ENCODE measurements at places on chromosomes 5 and 9.

DNA sequence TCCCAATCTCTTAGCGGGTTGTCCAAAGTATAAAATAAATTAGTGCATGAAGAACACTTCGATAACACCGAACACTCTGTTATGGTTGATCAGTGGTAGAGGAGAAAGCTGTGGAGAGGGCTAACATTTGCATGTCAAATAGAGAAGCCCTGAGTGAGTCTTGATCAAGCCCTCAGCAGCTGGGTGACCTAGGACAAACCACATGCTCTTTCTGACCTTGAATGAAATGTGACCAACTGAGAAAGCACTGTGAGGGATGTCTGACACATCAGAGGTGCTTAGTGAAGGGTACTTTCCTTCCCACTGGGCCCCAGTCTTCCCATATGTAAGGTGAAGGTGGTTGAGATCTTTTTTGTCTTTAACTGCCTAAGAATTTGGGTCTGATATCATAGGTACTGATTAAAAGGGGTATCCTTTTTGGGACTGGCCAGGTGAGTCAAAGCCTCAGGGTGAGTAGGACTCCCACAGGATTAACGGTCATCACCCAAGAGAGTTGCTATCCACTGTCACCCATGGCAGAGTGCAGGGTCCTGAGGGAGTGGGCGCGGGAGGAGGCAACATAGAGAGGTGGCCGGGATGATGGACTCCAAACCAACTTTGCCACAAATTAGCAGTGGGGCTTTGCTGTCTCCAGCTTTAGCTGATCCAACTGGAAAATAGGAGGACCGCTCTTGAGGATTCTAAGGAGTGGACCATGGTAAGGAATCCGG, 53.5 kb downstream of the KIF4B start:
- no peak for DNase-seq

- no peak for DNase-seq
Measured at GRCh38 chr5:179201986-179202385, 141.8 kb downstream of the ZNF354C start.

DNA sequence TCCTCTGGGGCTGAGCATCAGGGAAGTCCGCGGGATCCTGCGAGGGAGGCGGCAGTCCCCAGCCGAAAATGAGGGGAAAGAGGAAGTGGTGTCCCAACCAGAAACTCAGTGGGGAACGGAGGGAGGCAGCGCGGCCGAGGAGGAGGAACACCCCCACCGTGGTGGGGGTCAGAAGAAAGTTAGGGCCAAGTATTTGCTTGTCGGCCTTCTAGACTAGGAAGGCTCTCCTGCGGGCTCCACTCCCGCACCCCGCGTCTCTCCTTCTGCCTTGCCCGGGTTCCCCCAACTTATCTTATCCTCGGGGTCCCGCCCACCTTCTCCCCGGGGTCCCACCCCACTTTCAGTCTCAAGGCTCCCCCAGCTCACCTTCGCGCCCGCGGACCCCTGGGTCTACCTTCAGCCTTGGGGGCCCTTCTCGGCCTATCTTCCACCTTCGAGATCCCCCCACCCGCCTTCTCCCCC, 557 bp upstream of the PHF2 start:
- peak; percentile 86 for DNase-seq

GRCh38 chr5:17989036-17989435, 354.8 kb downstream of the TAF11L14 start:
- no peak for DNase-seq

DNA sequence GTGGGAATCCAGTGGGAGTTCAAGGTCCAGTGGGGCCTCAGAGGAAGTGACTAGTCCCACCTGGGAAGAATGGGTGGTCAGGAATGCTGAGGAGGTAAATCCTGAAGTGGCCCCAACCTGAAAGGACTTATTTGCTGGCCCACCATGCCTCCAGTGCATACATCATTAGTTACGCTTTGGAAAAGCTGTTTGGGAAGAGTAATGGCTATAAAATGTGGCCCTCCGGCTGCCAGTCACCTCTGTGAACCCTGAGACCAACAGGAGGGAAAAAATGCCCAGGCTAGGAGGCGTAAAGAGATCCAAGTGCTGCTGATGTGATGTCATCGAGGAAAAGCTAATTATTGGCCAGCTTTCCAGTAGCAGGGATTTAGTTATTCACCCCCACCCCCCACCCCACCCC, 2.7 kb upstream of the SLC26A2 start:
- no peak for DNase-seq

- no peak for DNase-seq
Measured at GRCh38 chr9:112261133-112261532, 72.3 kb downstream of the PTBP3 start.

DNA sequence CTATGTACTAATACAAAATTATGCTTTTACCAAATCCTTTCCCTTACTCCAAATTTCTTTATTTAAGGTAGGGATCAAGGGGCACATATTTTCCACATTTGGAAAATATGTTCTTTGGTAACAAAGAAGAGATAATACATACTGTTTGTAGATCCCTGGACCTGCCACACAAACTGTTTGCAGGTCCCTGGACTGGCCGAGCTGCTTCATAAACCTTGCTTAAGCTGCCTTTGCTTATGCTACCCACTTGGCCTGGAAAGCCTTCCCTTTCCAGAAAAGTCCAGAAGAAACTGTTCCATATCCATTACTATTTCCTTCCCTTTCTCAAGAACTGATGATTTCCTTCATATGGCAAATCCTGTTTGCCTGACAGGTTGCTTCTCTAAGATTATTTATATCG, 22.6 kb upstream of the DMXL1 start:
- no peak for DNase-seq

DNA sequence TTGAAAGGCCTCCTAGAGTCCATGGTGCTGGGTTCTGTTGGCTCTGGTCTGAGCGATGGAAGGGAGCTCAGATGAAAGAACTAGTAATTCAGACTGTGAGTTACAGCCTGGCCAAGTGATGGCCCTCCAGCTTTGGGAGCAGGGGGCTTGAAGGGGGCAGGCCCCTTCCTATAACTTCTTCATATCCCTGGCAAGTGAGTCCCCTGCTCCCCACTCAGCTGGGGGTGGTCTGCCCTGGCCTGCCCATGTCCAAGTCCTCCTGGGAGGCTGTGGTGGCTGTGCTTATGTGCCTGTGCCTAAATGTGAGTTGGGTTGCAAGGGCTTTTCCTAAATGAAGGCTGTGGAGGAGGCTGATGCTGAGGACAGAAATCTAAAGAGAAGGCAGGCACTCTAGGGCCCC, 80.1 kb downstream of the MACROH2A1 start:
- no peak for DNase-seq

DNA sequence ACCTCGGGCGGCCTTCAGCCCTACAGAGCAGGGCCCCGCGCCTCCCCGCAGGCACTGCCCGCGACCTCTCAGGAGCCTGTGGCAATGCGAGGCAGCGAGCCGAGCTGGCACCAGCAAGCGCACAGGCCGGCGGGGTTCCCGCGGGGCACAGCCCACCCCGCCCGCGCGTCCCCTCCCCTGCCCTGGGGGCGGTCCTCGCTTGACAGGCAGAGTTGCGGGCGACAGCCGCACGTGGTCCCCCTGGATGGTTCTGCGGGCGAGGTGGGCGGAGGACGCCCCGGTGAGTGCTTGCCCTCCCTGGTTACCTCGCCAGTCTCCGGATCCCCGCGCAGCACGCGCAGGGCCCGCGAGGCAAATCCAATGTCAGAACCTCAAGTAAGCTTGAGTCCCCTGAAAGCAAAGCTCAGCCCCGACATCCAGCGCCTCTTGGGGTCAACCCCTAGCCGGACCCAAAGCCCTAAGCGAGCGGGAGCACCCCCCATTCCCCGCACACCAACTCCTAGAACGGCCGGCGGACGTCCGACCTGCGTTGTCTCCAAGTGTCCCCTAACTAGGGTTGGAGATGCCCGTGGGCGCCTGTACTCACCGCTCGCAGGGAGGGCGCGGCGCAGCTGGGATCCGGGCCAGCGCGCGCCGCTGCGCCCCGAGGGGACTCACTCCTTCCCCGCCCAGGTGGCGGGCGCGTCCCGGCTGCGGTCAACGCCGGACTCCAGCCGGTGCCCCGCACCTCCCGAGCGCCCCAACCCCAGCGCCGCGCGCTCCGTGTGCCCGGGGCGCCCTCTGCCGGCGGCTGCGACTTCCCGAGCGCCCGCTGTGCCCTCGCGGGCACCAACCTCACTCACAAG, at the start of gene DRD1:
DRD1 (minus strand) TSS at position 123 of the 845 bp plus-strand sequence. CDS start 1,083 bp downstream, outside the sequence.
- DNase-seq = peak; percentile 43

DNA sequence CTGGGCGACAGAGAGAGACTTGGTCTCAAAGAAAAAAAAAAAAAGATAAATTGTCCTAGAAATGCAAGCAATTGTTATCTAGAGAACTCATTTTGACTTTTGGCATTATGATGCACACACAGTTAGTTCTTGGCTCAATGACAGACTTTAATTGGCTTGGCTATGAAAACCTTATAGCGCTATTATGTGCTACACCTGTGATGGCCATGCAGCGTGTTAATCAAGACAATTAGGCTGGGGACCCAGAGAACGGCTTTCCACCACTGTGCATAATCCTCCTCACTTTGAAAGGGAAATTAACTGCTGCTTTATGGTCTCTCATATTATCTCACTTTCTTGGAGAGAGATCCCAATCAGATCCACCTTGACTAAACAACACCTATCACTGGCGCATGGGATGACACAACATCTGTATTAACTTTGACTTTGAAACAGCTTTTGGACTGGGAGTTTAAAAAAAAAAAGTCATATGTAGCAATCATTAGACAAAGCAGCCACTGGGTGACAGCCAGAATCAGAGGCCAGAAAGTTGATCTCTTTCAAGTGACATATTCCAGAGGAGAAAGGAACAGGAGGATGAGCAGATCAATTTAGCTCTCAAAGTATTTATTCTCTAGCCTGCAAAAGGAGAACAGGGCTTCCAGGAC, 132.5 kb downstream of the PPP2R2B start:
- DNase-seq = no peak

DNA sequence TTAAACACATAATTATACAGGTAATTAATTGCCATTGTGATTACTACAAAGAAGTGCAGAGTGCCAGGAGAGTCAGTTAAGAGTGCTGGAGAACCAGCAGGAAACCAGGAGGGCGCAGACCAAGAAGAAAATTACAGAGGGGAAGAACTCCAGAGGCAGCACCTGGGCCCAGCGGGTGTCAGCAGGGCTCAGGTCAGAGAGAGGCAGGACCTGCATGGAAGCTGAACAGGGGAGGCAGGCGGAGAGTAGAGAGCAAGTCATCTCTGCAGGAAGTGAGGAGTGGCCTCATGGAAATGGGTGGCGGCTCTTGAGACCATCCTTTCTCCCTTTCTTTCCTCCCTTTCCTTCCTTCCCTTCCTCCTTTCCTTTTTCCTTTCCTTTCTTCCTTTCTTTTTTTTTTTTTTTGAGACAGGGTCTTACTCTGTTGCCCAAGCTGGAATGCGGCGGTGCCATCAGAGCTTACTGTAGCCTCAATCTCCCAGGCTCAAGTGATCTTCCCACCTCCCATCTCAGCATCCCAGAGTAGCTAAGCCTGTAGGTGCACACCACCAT, 4.0 kb upstream of the ZBTB34 start:
- DNase-seq = no peak

GRCh38 chr9:9231946-9232345, 1380.9 kb downstream of the PTPRD start:
- DNase-seq = no peak

DNA sequence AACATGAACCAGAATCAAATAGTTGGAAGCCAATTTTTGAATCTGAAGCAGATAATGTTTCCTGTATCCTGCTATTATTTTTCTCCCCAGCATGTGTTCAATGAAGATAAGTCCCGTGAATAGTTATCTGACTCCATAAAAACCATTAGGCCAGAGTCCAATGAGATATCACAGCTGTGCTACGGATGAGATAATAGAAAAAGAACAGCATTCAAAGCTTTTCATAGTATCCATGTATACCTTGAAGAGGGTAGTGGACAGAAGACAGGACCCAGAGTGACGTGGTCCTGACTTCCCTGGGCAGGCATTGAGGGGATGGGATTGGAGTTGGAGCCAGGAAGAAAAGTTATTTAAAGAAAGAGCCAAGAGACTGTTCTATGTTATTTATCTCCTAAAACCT, 50.7 kb upstream of the C6 start:
- no peak for DNase-seq

- DNase-seq = peak; percentile 32
Measured at GRCh38 chr5:59390074-59390659, 503.4 kb downstream of the PDE4D start.

DNA sequence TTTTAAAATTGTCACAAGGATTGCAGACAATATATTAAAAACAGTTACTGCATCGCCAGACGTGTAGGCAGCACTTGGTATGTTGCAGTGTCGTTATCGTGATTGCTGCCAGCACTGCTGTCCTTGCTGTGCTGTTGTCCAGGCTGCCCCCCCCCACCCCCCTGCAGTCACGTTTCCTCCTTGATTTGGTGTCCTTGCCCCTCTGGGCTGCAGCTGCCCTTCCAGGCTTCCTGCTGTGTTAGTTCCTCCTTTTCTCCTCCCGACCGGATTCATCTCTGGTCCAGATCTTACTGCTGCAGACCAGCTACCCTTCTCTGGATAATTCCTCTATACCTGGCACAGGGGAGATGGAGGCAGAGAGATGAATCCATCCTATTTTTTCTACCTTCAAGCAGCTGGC, 298.9 kb downstream of the TRIM32 start:
- no peak for DNase-seq

- DNase-seq = peak; percentile 34
Measured at GRCh38 chr9:1604942-1605560, 410.1 kb upstream of the SMARCA2 start.

GRCh38 chr5:10936081-10936855, 175.2 kb upstream of the DAP start:
- no peak for DNase-seq

GRCh38 chr5:80141681-80142080, 106.5 kb downstream of the THBS4 start:
- no peak for DNase-seq

DNA sequence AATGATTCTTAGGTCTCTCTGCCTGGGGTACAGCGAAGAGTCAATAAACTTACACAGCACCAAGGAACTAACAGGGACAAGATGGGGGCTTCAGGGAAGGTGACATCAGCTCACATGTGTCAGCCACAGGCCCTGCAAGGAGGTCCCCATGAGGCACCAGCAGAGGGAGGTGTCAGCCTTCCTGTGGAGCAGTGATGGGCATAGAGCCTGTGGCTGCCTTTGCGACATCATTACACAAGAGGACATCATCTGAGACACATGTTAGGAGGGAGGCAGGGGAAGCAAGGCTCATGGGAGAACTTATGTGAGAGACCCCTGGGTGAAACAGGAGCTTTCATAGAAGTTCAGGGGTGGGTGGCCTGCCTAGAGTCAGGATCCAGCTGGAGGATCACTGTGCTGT, 389.6 kb downstream of the SEMA5A start:
- DNase-seq = peak; percentile 5

- DNase-seq = no peak
Measured at GRCh38 chr9:36897019-36897418, 137.0 kb downstream of the PAX5 start.

DNA sequence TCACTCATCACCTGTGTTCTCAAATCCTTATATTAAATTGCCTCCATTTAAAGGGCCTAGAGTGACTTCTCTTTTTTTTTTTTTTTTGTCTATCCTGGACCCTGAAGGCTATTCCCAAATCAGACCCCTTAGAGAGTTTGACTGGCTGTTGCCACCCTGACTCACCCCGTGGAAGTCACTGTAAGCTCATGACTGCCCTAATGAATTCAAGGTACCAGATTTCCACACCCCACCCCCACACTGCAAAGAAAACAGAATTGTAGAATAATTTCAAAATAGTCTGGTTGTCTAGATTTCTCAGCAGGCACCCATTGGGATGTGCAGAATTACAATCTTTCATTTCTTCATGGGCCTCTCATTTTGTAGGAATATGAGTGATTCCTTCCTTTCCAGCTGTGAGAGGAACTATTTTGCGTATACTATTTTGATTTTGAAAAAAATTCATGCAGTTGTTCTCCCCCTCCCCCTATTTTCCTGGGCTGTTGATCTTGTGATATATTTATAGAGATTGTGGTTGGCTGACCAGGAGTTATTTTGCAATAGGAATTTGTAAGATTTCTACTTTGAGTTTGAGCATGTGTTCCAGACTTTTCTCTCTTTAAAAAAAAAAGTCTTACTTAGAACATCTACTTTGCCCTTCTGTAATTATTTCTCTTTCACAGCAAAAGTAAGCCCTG, 79.1 kb downstream of the ZNF618 start:
- no peak for DNase-seq
